ENCODE measurements at places on chromosomes 11 and 22.

DNA sequence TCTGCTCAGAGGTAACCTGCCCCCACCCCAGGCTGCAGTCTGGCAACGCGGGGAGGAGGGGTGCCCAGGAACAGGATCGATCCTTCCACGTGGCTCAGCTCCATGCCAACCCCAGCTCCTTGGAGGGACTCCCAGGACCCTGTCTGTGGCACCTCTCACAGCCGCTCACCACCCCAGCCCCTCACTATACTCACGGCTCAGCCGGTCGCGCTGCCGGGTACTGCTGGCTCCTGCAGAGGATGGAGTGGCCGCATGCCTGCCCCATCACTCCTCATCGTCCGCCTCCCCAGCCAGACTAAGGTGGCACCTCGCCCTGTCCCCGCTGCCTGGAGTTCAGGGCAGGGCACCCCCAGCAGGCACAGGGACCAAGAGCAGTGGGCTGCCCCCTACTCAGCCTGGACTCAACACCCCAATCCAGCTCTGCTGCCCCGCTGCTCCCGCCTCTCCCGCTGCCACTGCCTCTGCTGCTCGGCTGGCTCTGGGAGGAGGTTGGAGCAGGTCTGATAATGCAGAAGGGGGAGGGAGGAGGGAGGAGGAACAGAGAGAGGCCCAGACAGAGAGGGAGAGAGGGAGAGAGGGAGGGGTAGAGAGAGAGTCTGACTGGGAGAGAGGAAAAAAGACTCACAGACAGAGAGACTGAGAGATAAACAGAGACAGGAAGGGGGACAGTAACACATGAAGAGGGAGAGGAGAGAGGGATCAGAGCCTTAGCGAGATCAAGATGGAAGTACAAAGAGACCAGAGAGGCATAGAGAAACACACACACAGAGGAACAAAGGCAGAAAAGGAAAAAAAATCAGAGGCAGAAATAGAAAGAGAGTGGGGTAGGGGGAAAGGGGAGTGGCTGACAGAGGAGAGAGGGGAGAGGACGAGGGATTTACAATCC, at the start of gene PDE2A:
Gene PDE2A, minus strand, starts transcription at position 480 of the 886 bp plus-strand sequence. Its CDS starts 215 bp downstream, at position 265.
- DNase-seq, result no peak

DNA sequence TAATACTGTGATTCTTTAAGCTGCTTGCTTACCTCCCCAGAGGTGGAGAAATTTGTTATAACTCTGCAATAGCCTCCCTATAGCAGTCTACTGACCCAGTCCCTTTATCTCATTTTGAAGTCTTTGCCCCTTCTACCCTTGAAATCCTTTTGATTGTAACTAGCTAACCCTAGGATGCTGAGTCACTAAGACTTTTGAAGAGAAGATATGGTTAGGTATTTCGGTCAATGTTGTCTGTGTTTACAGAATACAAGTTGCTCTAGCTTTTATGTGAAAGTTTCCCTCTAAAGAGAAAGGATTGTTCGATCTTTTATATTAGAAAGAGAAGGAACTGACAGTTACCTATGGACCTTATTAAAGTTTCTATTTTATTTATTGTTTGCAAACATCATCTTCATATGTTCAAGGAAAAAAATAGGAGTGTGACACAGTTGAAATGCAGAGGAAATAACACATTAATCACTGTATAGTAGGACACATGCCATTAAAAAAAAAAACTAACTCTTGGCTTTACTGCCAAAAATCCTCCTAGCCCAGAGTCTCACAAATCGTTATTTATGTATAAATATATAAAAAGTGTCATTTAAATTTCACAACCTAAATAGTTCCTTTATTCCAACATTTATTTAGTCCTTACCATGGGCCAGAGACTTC, 3.1 kb downstream of the HYLS1 start:
- DNase-seq, result no peak

GRCh38 chr11:78426845-78427244, 9.2 kb upstream of the GAB2 start:
- no peak for DNase-seq

GRCh38 chr11:94671553-94672366, 96.4 kb upstream of the AMOTL1 start:
- no peak for DNase-seq

DNA sequence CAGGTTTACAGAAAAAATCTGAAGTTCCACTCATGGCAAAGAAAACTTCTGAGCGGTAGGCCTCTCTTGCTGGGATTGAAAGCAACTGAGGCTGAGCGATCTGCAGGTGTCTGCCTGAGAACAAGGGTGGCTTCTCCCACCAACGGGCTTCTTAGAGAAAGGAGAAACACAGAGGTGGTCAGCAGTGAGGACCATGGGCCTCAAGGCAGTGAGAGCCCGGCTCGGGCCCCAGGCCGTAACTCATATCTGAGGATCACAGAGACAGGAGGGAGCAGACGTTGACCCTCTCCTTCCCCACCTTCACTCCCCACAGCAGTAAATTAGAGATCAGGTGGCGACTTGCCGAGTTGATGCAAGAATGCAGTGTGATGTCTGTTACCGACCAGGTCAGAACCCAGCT, 50.9 kb upstream of the RTL6 start:
- no peak for DNase-seq

- no peak for DNase-seq
These were observed 128.2 kb downstream of the SGSM3 start for GRCh38 chr22:40498420-40499208.

GRCh38 chr11:62054484-62055121, 69.2 kb upstream of the INCENP start:
- no peak for DNase-seq

- no peak for DNase-seq
These were observed 19.2 kb downstream of the NECTIN1 start for GRCh38 chr11:119709638-119710346.

DNA sequence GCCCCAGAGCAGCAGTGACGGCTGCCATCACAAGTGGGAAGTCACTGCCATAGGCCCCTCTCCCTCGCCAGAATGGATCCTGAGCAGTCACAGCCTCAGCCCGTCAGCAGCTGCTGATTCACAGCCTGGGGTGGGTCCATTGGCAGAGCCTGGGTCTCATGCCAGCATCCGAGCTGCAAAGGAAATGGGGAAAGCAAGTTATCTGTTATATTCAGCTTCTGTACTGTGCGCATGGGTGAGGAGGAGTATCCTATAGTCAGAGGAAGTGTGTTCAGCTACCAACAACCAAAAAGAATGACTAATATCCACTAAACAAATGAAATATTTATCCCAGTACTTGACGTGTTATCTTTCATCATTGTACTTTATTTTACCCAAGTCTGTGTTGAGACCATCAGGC, 119.7 kb downstream of the RCN1 start:
- no peak for DNase-seq

DNA sequence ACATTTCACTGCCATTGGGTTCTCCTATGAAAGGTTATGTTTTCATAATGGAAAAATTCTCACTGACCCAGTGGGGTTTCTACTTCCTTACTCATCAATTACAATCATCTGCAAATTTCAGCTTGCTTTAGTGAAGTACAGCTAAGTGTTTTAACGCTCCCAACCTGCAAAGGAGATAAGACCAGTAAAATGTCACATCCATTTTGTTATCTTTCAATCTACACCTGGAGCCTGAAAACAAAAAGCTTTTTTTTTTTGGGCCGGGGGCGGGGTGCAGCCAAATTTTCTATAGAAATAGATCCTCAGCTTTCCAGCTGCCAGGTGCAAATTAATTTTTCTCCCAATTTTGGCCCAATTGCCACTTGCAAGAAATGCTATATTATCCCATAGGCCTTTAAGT, 40.6 kb downstream of the CADM1 start:
- no peak for DNase-seq

- no peak for DNase-seq
These were observed 13.4 kb upstream of the MUC5B start for GRCh38 chr11:1209371-1210057.

- DNase-seq, result no peak
These were observed 111.6 kb downstream of the PHF21B start for GRCh38 chr22:44898236-44898635.

DNA sequence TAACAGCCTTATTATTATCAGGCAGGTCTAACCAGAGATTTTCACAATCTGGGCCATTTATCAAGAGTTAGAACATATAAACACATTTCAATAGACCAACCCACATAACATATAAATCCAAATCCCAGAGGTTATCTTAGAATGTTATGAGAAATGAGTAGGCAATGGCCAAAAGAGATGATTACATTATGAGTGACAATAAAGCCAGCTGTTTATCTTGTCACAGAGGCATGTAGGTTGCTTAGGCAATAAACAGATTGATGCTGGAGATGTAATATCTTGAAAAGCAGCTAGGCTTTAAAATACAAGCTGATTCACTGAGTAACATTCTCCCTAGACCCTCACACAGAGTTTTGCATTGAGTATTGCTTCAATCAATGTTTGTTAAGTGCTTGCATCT, 148.5 kb upstream of the SESN3 start:
- DNase-seq, result no peak

DNA sequence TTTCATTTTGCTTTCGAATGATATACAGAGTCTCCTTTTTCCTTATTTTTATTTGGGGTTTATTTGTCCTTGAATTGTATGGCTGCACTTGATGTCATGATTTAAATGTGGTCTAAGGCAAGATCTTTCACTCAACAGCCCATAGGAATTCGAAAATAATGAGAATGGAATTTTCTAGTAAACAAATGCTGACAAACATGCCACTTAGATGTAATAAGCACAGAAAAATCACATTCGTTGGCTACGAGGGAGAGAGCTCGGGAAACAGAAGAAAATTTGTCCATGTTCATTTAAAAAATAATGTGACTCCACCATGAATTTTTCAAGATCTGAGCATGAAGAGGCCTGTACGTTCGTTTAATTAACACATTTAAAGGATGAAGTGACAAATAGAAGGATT, 73.0 kb downstream of the BLID start:
- no peak for DNase-seq

DNA sequence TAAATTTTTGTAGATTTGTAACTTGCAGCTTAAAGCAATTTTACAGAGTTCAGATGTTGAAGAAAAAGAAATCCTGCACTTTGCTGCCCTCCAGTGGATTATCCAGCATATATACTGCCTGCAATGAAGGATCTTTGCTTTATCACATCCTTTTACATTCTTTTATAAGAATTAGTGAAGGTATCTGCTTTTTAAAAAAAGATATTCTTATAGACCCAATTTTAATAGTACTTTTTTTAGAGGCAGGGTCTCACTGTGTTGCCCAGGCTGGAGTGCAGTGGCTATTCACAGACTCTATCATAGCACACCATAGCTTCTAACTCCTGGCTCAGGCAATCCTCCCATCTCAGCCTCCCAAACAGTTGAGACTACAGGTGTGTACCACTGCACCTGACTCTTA, 60.7 kb downstream of the TTC17 start:
- DNase-seq, result peak; percentile 7

GRCh38 chr11:60923326-60923725, 934 bp upstream of the TMEM132A start:
- DNase-seq, result no peak

- DNase-seq, result no peak
These were observed 17.5 kb upstream of the EHF start for GRCh38 chr11:34603129-34604001.
